ENCODE measurements at places on chromosomes 7 and 10. TPM values are rescaled to one million over a fixed set of nuclear protein-coding genes. Genes with fewer than 3 reads are reported as not detected.

The CYP3A7 gene
- total RNA-seq: not detected

The C10orf90 gene
- not detected for total RNA-seq

The ASB13 gene
- total RNA-seq: 4.7 TPM

The STEAP1 gene
- total RNA-seq: 5.0 TPM

The NKX1-2 gene
- total RNA-seq: 0.07 TPM

The LBX1 gene
- total RNA-seq: not detected

The GBX1 gene
- not detected for total RNA-seq

The CCDC7 gene
- 2.3 TPM for total RNA-seq

The CACNB2 gene
- 0.46 TPM for total RNA-seq

The MGMT gene
- total RNA-seq: 9.5 TPM

The ZNF32 gene
- total RNA-seq: 19.7 TPM

The SLC26A3 gene
- not detected for total RNA-seq

The LRCH4 gene
- total RNA-seq: 62.5 TPM

The ASCC1 gene
- 33.9 TPM for total RNA-seq
